ENCODE measurements at places on chromosomes 6 and 20.
A peak's percentile ranks its signal among the peaks of the same experiment; 100 is the strongest.

DNA sequence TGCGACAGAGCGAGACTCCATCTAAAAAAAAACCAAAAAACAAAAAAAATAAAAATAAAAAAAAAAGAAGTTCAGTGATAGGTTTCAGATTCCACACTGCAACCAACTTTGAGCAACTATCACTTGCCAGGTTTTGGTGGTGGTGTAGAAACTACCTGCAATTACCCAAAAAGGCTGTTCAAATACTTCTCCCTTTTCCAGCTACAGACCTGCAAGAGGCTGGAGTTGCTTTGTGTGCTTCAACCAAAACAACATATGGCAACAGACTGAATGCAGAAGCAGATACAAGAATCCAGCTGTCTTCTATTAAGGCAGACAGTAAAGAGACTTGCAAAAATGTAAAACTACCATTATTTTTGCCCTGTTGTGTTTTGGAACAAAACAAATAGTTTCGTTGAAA lies 9.3 kb upstream of the BCAS1 start:
- no peak for DNase-seq

DNA sequence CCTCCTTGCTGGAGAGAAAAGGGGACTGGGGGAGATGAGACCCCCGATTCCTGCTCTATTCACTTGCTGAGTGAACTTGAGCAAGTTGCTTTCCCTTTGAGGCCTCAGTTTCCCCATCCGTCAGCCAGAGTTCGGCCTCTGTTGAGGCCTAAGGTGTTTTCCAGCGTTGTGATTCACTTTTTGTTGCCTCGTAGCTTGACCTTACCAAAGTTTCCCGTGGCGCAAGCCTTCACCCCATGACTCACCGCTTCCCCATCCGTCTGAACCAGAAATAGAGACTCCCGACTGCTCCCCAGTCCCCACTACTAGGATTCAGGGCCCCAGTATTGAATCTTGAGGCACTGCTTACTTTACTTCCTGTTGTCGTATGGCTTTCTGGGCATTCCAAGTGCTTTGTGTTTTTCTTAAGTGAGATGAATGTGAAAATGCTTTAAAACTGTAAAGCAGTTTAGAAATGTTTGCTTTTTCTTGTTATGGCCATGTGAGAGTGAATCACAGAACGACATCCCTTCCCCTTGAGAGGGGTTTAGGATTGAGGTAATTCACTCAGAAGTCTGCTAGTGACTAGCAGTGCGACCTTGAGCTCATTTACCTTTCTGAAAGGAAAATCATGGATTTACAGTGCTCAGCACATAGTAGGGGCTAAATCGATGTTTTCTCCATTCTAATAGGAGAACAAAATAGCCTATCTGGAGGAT lies 1.2 kb downstream of the CHMP4B start:
- DNase-seq = no peak

DNA sequence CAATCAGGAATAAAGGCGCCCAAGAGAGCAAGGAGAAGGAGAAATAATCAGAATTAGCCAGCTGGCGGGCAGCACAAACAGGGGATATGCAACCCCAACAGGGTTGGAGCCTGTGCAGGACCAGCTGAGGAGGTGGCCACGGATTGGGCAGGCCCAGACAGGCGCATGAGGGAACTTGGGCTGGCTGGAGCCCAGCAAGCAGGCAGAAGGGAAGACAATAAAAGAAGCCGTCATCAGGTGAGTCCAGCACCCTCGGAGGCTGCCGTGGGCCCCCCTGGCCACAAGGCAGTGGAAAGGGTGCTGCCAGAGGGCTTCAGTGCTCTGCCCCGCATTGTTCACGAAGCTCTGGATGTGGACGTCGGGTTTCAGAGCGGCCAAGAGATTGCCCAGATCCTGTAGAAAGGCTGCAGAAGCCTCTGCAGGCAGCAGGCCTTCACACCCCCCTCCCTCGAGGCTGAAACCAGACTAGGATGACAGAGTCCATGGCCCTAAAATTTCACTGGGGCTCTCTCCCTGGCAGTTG lies 28.4 kb upstream of the MAFB start:
- DNase-seq = no peak

DNA sequence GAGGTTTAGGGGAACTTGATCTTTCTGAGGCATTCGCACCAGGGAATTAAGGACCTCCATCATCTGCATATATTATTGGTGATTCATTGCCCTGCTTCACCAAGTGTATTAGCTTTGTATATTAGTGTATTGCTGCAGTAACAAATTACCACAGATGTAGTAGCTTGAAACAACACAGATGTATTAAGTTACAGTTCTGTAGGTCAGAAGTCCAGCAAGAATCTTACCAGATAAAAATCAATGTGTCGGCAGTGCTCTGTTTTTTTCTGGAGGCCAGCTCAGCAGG lies 65.8 kb downstream of the HMGN3 start:
- no peak for DNase-seq

GRCh38 chr20:59087829-59088433 lies 45.3 kb upstream of the PRELID3B start:
- DNase-seq = peak; percentile 72

DNA sequence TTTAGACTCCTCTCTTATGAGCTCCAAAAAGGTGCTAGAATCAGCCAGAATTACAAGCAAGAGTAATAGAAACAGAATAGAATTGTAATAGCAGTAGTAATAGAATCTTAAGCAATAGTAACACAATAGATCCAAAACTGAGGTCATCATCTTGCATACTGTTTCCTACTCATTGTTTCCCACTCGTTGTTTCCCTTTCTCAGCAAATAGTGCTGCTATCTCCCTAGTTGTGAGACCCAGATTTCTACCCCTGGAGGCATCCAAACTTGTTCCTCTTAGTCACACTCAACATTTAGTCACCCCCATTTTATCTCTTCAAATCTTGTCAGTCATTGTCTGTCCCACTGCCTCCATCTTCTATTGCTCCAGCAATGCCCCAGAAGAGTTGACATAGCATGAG lies 356.9 kb upstream of the MARCKS start:
- no peak for DNase-seq

DNA sequence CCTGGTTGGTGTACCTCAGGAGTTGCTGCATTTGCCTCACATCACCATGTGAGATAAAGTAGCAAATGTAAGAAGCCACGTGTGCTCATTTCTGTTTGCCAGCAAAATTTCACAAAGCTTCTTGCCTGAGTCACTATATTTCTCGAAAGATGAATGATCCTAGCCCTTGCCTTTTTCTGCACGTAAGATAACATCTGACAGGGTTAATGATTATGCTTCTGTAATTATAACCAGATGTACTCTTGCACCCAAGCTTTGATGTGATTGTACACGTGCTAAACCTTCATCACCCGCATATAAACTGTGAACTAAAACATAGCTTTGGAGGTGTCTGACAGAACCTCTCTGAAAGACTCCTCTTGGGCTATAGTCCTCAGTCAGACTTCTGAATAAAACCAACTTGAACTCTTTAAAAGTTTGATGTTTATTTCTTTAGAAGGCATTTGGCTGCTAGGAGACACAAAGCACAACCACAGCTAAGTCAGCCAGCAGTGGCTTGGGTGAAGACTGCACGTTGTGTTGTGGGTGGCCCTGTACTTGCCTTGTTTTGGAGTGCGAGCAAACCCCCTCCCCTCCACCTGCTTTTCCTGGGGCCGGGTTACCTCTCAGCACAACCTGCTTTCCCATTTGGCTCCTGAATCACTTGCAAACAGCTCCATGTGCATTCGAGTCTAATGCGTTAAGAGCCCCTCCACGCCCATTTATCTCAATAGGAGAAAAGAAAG lies 19.3 kb downstream of the PROKR2 start:
- DNase-seq = no peak

DNA sequence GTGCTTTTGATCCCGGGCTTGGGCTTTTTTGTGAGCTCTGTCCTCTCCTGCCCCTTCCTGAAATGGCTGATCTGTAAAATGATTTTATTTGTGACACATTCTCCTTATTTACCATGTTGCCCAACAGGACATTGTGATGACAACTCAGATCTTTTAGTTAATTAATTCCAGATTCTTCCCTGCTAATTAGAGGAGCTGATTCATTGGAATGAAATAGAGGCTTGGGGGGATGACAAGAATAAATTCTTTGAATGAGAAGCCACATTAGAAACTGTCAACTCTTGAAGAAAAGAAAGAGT lies 26.1 kb upstream of the GABRR1 start:
- no peak for DNase-seq

DNA sequence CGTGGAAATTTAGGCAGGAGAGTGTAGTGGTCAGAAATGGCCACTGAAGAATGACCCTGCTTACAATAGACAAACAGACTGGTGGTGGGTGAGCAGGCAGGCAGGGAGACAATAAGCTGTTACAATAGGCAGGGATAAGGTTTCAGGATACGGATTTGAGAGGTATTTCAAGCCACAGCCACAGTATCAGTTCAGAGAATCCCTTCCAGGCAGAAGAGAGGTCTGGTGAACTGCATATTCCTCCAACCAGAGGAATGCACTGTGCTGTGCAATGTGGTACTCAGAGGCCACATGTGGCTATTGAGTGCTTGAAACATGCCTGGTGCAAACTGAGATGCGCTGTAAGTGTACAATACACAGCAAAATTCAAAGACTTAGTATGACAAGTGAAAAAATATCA lies 20.6 kb downstream of the RMND1 start:
- DNase-seq = no peak

- DNase-seq = no peak
Observed at GRCh38 chr20:44065401-44066340, 121.3 kb downstream of the JPH2 start.

DNA sequence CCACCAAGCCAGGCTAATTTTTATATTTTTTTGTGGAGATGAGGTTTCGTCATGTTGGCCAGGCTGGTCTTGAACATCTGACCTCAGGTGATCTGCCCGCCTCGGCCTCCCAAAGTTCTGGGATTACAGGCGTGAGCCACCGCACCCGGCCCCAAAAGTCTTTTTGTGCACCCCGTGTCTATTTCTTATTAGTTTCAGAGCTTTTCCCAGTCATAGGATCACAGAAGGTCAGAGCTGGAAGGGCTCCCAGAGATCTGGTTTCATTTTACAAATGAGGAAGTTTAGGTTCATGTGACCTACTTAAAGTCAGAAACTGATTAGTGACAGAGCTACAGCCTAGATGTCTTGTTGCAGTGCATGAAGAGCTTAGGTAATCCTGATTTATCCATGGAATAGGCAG lies 1.6 kb upstream of the OGFRL1 start:
- peak; percentile 68 for DNase-seq

GRCh38 chr6:44800171-44800783 lies 412.8 kb downstream of the CDC5L start:
- no peak for DNase-seq

DNA sequence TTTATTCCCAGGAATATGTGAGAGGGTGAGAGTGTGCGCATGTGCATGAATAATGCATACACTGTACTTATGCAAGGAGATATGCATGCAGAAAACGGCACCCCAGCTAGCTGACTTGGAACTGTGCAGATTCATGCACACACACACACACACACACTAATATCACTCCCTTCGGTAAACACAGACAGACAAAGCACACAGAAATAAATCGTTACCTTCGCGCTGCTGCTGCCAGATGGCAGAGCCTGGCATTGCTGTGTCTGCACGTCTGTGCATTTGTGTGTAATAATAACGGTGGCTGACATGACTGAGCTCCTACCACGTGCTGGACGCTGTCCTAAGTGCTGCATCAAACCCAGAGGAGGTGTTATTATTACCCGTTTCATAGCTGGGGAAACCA lies 36.8 kb downstream of the PREX1 start:
- DNase-seq = peak; percentile 76

DNA sequence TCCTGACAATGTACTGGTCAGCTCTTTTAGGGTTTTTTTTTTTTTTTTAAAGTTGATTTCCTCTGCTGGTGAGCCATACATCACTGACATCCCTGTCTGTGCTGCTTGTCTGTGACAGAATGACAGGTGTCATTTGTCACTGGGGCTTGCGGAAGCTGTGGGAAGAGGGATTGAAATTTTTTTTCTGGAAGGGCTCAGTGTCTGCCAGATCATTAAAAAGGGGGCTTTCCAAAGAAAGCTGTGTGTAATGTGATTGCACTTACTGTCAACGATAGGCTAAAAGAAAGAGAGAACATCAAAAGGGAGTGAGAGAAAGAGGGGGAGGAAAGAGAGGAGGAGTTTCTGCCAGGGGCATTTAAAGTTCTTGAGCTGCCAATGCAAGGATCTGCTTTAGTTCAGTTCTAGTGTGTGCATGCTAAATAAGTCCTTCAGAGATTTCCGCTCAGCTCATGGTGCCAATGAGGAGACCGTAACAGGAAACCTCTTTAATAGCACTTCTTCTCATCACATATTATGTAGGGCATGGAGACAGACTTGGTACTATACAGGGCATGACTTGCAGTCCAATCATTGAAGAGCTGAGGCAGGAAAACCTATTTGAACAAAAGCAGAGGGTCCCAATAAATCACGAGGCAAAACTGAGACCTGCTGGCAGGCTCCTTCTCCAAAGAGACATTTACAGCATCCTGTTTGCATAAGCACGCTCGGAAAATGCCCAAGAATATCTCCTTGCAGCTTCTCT lies 177.2 kb downstream of the TSHZ2 start:
- DNase-seq = no peak

- no peak for DNase-seq
Observed at GRCh38 chr6:12047304-12047703, 35.2 kb downstream of the HIVEP1 start.

DNA sequence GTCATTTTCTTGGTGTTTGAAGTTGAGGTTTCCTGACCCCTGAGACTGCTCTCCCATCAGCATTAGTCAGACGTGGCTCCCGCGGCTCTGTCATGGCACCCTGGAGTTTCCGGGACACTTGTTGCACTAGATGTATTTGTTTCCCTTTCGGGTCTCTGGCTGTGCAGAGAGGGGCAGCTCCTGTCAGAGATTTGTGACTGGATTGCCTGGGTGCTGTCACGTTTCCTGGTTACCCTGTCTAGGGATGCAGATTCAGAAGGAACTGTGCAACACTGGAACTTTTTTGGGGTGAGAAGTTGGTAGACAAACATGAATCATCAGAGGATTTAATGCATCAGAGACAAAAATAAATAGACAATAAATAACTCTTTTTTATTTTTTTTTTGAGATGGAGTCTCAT lies 431.8 kb upstream of the MAN1A1 start:
- no peak for DNase-seq

DNA sequence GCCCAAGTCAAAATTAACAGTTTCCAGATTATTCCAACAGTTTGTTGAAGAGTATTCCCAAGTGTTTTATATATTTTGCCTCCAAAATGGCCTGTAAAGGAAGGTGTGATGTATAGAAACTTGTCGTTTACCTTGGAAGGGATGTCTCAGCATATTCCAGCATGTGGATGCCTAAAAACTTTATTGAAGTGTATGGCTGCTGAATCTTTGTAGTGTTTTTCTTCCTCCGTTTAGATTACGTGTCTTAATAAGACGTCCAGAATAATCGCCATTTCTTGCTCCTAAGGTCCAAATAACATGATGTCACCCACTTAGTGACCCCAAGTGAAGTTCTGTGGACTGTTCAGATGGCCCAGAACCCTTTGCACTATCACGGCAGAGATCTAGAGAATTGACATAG lies 18.0 kb upstream of the SF3B5 start:
- no peak for DNase-seq

DNA sequence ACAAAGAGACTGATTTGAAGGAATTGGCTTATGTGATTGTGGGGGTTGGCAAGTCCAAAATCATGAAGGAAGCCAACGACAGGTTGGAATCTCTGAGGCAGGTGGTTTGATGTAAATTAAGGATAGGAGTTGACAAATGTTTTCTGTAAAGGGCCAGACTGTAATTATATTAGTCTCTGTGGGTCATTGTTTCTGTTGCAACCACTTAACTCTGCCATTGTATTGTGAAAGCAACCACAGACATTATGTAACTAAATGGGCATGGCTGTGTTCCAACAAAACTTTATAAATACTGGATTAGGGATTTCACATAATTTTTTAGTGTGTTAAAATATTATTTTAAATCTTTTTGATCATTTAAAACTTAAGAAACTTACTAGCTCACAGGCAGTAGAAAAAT lies 199.2 kb upstream of the MYLIP start:
- DNase-seq = no peak

Measured in hematopoietic multipotent progenitor cell (in vitro differentiated cells).